ENCODE measurements at places on chromosomes 12 and 14. TPM values are rescaled to one million over a fixed set of nuclear protein-coding genes. Genes with fewer than 3 reads are reported as not detected.

Gene TMEM117
- total RNA-seq = 7.3 TPM

Gene GRIP1
- 12.7 TPM for total RNA-seq

Gene PTGER2
- total RNA-seq = 2.4 TPM

Gene SYCP3
- total RNA-seq = not detected

Gene NID2
- 42.1 TPM for total RNA-seq

Gene ANKS1B
- total RNA-seq = 3.1 TPM

Gene RIN3
- total RNA-seq = 19.9 TPM

Gene ITGA5
- 45.7 TPM for total RNA-seq

Gene SLCO1B1
- not detected for total RNA-seq

Gene EXOC3L4
- 0.91 TPM for total RNA-seq

Gene KITLG
- total RNA-seq = 12.0 TPM

Gene GALNT8
- total RNA-seq = 4.3 TPM

GRCh38 chr12:114864837-114865551, 181.0 kb upstream of the TBX3 start:
- no peak for DNase-seq

DNA sequence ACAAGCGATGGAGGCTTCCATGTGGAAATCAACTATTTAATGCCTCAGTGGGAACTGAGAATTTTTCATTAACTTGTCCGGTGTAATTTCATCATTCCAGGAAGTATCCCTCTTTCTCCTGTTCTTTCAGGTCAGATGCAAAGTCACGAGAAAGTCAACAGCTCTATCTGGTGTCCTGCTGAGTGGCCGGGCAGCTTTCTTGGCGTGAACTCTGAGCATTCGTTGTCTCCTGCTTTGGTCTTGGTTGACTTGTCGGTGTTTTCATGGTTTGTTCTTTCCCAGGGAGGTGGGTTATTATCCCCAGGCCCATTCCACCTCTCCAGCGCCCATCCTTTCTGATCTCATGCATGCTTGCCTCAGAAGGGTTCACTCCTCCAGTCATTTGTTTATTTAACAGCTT, 149.1 kb downstream of the GLT1D1 start:
- DNase-seq = no peak

DNA sequence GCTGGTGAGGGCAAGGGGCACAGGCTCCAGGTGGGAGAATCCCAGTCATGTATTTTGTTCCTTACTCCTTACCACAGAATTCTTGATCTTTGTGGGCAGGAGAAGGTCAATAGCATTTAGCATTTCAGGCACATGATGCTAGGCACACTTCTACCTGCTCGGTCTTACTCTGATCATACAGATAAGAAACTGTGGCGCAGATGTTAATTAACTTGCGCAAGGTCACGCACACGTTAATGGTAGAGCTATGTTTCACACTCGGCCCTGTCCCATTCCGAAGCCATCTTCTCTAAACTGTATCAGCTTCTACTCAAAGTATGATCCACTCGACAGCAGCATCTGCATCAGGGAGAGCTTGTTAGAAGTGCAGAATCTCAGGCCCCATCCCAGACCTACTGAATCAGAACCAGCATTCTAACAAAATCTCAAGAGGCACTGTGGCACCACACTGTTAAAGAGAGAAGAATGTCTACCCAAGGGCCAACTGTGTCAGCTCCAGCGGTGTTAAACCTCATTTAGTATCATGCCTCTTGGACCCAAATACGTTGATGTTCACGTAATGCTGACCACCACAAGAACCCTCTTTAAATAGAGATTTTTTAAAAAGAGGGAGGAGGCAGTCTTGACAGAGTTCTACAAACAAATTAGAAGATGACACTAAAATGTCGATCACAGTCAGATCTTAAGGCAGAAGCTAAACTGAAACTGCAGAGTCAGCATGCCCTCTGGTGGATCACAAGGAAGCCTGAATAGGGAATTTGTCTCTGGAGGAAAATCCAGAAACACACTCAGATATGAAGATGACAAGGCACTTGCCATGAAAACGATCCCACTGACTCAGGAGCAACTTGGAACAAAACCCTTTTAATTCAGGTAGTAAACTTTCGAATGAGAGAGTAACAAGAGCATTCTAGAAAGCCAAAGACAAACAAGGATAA, 7.3 kb downstream of the STXBP6 start:
- DNase-seq = peak; percentile 31

DNA sequence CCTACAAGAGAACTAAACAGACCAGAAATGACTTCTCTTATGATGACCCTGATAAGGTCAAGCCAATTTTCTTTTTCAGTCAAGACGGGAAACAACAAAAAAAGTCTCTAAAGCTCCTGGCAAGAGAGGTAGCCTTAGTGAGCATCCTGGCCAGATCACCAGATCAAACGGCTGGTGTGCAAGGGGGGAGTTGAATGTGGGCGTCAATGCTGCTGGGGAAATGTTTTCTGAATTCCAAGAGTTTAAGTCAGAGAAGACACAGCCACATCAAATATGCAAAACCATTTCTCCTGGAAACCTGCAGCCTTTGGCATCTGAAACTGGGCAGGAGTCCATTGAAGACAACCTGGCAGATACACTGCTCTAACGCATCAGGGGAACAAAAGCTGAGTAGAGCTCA, 16.0 kb upstream of the SELPLG start:
- DNase-seq = no peak

DNA sequence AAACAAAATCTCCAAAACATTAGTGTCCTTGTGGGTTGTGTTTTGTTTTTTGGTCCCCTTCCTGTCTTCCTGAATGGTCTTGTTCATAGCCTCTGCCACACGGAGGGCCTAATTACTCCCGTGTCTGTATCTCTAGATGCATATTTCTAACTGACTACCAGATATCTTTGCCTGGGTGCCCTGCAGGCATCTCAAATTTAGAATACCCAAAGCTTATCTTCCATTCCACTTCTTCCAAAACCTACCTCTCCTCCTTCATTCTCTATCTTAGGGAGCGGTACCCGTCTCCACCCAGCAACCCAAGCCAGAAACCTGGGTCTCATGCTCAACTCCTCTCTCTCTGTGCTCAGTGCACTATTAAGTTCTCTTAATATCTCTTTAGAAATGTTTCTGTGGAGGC, 10.9 kb upstream of the METAP2 start:
- no peak for DNase-seq

DNA sequence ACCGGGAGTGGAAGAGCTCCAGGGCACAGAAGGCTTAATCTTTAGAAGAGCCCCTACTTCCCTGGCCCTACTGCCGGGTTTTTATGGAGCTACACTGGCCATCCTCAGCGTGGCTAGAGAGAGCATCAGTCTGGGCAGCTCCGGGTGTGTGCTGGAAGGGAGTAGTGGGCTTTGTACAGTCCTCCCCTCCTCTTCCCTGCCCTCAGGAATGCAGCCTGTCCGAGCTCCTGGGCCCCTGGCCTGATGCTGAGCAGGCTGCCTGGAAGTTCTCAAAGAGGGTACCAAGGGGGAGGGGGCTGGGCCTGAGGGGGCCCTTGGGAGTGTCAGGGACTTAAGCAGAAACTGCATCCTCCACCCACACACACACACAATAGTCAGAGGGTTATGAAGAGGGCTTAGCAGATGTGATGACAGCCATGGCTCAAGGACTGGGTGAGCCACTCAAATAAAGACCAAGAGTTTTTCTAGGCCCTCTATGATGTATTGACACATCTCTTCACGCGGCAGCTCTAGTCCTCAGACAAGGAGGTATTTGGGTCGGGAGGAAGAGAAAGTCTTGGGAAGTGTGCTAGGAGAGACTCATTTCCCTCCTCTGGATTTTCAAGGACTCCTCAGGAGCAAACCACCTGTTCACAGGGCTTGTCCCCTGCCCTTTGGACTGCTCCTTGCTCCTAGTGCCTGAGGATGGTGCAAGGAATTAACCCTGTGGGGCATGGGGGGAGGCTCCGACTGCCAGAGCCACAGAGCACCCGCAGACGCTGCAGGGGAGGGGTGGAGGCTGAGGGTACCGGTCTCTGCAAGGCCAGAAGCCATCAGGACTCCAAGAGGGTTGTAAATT, 16.5 kb upstream of the FIGNL2 start:
- DNase-seq = no peak

- no peak for DNase-seq
These were observed 14.4 kb downstream of the CLSTN3 start for GRCh38 chr12:7144414-7145120.

GRCh38 chr12:13090054-13090453, 13.4 kb downstream of the GSG1 start:
- DNase-seq = no peak

DNA sequence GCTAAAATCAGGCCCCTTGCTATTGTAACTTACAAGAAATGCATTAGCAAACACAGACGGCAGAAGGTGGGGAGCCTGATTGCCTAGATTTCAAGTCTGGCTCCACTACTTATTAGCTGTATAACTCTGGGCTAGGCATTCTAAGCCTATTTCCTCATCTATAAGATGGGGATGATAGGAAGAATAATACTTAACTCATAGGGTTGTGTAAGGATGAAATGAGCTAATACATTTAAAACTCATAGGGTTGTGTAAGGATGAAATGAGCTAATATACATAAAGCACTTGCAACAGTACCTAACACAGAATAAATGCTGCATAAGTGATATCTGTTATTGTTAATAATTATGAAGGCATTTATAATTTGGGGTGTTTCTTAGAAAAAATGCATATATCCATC, 60.1 kb upstream of the DIO2 start:
- DNase-seq = no peak

GRCh38 chr12:17680220-17680619, 409.8 kb downstream of the RERGL start:
- DNase-seq = no peak

- no peak for DNase-seq
These were observed 451.3 kb downstream of the ZFP36L1 start for GRCh38 chr14:68341411-68342212.

GRCh38 chr12:128784030-128784760, 39.6 kb downstream of the SLC15A4 start:
- no peak for DNase-seq

GRCh38 chr14:38065106-38065762, 142.5 kb upstream of the SSTR1 start:
- DNase-seq = no peak

GRCh38 chr12:107670999-107671643, 14.5 kb upstream of the PWP1 start:
- DNase-seq = no peak

- DNase-seq = no peak
These were observed 149.1 kb upstream of the ATP2B1 start for GRCh38 chr12:89857652-89858274.

GRCh38 chr12:93838193-93838592, 161.0 kb downstream of the CRADD start:
- no peak for DNase-seq

- no peak for DNase-seq
These were observed 88.9 kb upstream of the ARHGAP5 start for GRCh38 chr14:31988244-31988643.

DNA sequence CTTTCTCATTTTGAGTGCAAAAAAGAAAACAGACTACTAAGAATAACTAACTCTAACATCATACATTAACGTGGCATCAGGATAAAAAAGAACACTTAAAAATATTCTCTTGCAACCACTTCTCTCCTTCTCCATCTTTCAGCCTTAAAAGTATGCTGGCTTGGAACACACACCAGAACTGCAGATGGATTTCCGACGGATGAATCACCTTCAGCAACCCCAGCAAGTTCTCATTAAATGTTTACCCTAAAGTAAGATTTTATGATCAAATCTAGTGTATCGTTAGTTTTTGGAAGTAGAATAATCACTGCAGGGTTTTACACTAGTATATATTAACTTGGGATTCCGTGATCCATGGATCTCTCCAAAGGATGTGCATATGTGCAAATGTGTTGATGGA, 1.2 kb downstream of the NEK9 start:
- DNase-seq = no peak

- no peak for DNase-seq
These were observed 65.9 kb downstream of the ACACB start for GRCh38 chr12:109182041-109182839.

DNA sequence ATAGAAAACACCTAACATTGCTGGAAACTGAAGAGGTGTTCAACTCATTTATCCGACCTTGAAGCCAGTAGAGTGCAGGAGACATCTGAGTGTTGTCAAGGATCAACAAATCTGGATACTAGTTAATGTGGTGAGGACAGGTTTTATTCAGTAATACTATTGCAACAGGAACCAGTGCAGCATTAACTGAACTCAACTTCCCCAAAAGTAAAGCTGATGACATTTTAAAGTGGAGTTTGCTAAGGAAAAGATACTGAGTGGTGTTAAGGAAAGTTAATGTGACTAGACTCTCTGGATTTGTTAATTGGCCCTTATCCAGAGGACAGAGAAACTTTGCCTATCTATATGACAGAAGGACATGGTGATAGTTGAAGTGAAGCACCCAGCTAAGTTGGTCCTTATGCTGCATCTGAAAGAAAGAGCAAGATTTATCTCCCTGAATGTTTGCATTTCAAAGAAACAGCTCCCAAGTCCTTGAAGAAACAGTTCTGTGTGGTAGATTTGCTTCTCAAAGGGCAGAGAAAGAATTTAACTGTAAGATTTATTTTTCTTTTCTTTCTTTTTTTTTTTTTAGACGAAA, 1.2 kb upstream of the CLEC7A start:
- no peak for DNase-seq

GRCh38 chr12:20439626-20440025, 71.3 kb downstream of the PDE3A start:
- no peak for DNase-seq

GRCh38 chr12:32208355-32208754, 101.7 kb downstream of the BICD1 start:
- no peak for DNase-seq

GRCh38 chr14:95434121-95434520, 82.3 kb downstream of the SYNE3 start:
- DNase-seq = no peak

GRCh38 chr12:122021822-122022392, at the start of gene BCL7A:
Gene BCL7A (plus strand): TSS chr12:122021884. CDS start chr12:122022092, 208 bp downstream.
- peak; percentile 70 for DNase-seq

DNA sequence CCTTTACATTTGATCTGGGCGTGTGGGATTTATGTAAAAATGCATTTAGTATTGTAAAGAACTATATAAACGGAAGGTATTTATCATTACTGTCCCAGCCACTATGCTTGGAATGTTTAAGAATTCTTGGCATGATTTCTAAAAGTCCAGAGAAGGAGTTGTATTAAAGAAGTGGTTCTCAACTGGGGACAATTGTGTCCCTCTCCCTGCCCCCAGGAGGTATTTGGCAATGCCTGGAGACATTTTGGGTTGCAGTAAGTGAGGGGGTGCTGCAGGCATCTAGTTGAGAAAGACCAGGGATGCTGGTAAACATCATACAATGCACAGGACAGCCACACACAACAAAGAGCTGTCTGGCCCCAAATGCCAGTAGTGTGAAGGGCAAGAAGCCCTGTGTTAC, 7.2 kb downstream of the SLC38A1 start:
- DNase-seq = no peak

DNA sequence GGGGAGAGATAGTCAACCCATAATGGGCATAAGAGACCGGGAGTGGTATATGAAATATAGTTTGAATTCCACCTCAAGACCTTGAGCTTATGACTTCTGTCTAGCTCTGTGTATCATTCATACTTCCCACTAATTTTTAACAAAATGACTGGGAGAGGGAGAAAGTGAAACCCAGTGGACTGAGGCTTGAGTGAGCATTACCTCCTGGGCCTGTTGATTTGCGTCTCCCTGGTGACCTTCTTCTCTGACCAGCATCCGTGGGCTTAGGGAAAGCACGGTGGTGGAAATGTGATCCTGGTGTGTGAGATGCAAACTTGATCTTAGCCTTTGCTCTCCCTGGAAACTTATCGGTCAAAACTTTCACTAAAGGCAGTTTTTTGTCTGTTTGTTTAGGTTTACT, 207.9 kb upstream of the BCL2L14 start:
- no peak for DNase-seq
